ENCODE measurements at places on chromosomes 6 and 20.

DNA sequence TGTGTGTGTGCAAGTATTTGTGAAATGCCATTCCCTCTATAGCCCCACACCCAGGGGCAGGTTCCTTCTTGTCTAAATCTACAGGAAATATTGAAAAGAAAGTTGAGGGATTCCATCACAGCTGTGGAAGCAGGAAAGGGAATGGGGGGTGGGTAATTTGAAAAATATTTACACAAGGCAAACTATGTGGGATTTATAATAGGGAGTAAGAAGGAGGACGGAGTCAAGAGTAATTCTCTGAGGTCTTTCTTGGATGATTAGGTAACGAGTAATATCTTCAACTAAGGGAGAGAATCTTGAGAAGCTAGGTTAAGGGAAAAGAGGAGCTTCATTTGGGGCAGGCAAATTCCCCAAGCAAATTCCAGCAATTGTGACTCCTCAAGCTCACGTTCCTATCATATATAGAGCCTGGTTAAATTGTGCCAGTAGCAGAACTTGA is 113.5 kb upstream of the SGK1 start:
- DNase-seq = no peak

- no peak for DNase-seq
These were observed 102.8 kb upstream of the JARID2 start for GRCh38 chr6:15143086-15143485.

DNA sequence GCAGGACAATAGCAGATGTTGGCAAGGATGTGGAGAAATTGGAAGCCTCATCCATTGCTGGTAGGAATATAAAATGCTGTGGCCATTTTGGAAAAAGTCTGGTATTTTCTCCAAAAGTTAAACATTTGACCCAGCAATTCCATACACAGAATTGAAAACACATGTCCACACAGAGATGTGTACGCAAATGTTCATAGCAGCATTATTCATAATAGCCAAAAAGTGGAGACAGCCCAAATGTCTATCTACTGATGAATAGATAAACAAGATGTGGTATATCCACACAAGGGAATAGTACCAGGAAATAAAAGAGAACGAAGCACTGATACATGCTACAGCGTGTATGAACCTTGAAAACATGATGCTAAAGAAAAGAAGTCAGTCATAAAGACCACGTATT is 40.5 kb downstream of the CFAP61 start:
- no peak for DNase-seq

DNA sequence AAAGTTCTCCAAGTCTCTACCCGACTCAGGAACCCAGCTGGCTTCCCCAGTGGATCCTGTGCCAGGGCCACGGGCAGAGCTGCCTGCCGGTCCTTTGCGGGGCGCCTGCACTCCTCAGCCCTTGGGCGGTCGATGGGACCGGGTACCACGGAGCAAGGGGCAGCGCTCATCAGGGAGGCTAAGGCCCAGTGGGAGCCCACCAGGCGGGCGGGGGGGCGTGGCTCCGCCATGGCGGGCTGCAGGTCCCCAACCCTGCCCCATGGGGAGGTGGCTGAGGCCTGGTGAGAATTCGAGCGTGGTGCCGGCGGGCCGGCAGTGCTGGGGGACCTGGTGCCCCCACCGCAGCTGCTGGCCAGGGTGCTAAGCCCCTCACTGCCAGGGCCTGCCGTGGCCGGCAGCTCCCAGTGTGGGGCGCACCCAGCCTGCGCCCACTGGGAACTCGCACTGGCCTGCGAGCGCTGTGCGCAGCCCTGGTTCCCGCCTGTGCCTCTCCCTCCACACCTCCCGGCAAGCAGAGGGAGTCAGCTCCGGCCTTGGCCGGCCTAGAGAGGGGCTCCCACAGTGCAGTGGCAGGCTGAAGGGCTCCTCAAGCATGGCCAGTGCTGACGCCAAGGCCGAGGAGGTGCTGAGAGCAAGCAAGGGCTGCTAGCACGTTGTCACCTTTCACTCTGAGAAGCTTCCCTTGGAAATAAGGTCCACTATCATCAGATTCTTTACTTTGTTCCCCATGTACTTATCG is 14.8 kb upstream of the ELOVL5 start:
- DNase-seq = no peak

DNA sequence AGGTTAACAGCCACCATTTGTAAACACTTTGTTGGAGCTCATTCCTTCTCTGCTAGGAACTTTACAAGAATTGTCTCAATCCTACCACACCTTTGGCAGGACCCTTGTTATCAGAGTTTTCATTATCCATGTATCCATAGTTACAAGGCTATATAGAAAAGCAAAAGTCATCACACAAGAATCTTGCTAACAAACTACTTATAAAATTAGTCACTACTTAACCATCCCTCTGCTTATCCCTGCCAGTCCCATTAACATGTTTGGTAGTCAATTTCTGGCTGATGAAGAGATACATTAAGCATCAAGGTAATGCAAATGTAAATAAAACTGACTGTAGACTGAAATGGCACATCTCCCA is 10.4 kb downstream of the ZSWIM3 start:
- peak; percentile 73 for DNase-seq

- DNase-seq = peak; percentile 65
These were observed 34.2 kb downstream of the CEP162 start for GRCh38 chr6:84193114-84193708.

- DNase-seq = peak; percentile 68
These were observed 32.3 kb upstream of the LGSN start for GRCh38 chr6:63352069-63352543.

GRCh38 chr6:11613858-11614257 is 76.3 kb downstream of the TMEM170B start:
- peak; percentile 93 for DNase-seq

All from iris pigment epithelial cell (primary cell).